ENCODE measurements at places on chromosomes 3 and 15.

- DNase-seq: no peak
Observed at GRCh38 chr3:51916418-51916817, 13.3 kb upstream of the IQCF1 start.

DNA sequence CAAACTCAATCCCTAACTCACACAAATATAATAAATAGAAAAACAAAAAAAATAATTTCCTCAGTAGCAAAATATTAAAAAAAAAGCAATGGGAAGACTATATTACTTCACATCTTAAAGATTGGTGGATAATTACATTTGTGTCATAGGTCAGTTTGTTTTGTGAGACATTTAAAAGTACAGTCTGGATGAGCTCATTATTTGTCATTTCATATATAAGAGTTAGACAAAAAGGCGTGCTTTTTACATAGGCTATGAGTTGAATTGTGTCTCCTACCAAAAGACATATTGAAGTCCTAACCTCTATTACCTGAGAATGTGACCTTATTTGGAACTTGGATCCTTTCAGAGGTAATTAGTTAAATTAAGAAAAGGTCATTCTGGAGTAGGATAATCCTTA, 710.1 kb upstream of the CBLB start:
- DNase-seq: no peak

GRCh38 chr15:65833501-65834205, 35.6 kb upstream of the RAB11A start:
- DNase-seq: no peak

DNA sequence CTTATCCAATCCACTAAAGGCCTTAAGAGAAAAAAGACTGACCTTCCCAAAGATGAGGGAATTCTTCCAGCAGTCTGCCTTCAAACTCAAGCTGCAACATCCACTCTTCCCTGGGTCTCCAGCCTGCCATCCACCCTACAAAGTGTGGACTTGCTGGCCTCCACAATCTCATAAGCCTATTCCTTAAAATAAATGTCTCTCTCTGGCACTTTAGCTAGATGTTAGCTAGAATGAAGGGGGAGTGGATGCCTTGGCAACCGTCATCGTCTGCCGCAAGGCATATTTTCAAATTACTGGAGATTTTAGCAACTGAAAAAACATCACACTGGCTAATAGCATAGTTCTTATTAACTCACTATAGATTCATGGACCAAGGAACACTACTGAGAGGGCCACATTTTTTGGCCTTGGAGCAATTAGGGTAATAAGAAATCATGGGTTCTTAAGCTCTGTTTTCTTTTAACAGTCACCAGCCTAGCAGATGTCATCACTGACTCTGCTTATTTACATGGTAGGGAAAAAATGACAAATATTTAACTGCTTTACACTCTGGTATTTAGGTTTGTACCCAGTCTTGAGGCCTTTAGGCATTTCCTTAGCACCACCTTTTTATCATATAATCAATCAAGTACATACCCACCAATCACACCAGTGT, 245.3 kb downstream of the MYRIP start:
- DNase-seq: no peak

DNA sequence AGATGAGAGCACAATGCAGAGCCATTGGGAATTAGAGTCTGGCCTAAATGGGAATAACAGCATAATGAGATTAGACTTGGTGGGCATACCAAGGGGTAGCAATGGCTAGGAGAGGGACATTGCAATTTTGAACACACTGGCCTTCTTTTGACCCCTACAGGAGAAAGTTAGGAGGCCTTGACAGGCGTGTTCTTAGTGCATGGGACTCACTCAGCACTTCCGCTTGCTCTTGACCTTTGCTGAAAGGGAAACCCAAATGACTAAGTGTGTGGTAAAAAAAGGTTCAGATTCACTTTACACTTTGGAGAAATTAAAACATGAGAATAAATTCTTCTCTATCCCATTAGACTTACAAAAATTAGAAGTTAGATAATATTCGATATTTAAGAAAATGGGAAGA, 317.4 kb downstream of the DIPK2A start:
- DNase-seq: no peak

GRCh38 chr3:185920184-185920583, 17.6 kb downstream of the TRA2B start:
- no peak for DNase-seq

GRCh38 chr3:116164039-116164438, 281.2 kb downstream of the LSAMP start:
- no peak for DNase-seq

- DNase-seq: no peak
Observed at GRCh38 chr3:66153481-66154443, 67.0 kb upstream of the SLC25A26 start.

- DNase-seq: no peak
Observed at GRCh38 chr3:136994772-136995516, 37.2 kb downstream of the IL20RB start.

DNA sequence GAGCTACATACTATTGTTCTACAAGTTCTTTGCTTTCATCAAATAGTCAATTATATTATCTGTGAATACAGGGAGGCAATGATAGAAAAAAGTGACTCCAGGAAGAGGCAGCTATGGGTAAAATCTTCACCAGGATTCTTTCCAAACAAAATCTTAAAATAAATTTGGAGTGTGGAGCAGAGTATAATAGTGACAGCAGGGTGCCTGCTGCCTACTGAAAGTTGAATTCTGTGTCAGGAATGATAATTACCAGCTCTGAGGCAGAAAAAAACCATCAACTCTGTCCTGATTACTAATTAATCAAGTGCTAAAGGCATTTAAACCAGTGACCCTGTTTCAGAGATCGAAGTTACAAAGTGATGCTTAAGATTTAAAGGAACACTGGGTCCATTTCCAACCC, 148.0 kb downstream of the DIPK2A start:
- DNase-seq: no peak

DNA sequence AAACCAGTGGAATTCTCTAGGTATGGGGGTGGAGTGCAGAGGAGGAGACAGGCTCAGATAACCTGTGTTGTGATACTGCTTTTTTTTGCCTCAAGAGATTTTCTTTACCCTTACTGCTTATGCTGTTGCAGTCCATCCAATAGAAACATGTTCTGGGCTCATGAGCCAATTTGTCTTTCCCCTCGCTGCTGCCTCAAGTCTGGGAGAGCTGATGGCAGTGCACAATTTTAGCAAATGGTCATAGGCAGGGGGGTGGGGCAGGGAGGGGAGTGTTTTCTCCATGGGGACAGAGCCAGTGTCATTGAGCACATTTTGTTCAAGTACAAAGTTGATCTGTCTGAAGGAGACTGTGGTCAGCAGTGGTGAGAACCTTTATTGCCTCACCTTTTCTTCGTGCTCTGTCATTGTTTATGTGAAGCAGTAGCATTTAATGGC, 134.9 kb downstream of the MBNL1 start:
- no peak for DNase-seq

DNA sequence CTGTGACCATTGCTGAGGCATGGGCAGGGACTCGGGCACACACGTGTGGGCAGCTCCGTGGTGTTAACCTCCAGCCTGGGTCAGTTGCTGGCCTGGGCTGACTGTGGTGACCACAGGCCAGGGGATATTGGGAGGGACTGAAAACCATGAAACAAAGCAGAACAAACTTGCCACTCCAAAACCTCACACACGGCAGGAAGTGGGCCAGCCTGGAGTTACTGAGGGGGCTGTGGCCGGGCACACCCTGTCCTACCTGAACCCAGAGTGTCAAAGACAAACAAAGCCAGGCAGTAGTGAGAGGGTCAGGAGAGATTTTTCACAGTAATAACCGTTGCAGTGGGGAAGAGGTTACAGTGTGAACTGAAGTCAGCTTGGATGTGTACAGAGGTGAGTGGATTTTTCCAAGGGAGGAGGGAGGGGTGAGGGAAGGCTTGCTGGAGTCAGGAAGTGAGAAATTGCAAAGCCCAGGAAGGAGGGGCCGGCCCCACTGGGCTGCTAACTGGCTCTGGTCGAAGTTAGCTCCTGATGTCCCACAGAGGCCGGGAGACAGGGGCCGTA, 40.0 kb upstream of the ATP10A start:
- DNase-seq: no peak

- no peak for DNase-seq
Observed at GRCh38 chr15:58212909-58213526, 74.8 kb downstream of the AQP9 start.

DNA sequence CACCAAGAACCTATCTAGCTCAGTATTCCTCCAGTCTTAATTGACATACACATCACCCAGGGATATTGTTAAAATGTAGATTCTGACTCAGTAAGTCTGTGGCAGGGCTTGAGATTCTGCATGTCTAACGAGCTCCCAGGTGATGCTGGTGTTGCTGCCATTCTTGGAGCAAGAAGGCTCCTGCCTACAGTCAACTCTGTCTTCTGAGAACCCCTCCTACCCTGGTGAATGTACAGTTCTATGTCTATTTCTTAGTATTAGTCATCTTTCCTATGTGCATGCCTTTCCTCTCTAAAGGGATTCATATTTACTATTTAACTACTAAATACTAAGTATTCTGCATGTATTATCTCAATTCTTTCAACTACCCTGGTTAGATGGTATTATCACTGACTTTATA, 268.7 kb downstream of the EDEM1 start:
- no peak for DNase-seq

DNA sequence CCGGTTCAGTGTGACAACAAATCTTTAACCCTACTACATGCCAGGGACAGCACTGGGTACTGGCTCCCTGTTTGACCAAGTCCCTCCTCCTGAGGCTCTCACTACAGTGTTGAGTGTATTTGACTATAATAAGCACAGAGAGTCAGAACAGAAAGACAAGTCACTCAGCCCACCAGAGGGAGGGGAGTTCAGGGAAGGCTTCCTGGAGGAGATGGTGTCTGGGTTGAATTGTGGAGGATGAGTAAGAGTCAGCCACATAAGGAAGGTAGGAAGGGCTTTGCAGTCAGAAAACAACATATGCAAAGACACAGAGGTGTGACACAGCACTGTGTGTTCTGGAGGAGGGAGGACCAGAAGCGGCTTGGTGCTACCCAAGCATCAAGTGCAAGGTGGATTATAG, 17.7 kb downstream of the MEGF11 start:
- no peak for DNase-seq

DNA sequence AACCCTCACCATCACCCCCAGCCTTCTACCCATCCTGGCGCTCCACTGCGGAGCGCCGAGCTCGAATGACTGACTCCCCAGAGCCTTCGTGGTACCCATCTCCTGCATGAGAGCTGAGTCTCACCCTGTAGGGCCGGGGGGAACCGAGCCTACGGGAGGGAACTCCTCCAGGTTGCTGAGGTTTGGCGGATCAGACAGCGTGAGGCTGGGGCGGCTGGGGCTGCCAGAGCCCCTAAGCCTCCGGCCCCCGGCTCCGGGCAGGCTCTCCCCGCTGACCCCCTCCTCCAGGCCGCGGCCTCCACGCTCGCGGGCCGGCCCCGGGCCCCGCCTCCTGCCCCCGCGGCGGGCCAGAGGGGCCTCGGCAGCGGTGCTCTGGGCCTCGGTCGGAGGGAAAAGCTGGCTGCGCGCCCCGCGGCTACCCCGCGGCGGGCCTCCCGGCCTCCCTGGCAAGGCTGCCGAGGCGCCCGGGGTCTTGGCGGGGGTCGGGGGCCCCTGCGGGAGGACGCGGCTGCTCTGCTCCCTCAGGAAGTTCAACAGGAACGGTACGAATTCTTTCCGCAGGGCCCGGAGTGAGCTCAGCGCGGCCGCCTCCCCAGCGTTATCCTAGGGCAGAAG, 643 bp downstream of the CDAN1 start:
- peak; percentile 39 for DNase-seq

GRCh38 chr15:80081390-80081789, 21.9 kb downstream of the ZFAND6 start:
- DNase-seq: no peak

- DNase-seq: no peak
Observed at GRCh38 chr3:111725706-111726105, 130.6 kb upstream of the ZBED2 start.

GRCh38 chr15:100348578-100348977, 6.8 kb upstream of the ADAMTS17 start:
- DNase-seq: no peak

GRCh38 chr3:115785782-115786181, 162.5 kb downstream of the GAP43 start:
- no peak for DNase-seq

DNA sequence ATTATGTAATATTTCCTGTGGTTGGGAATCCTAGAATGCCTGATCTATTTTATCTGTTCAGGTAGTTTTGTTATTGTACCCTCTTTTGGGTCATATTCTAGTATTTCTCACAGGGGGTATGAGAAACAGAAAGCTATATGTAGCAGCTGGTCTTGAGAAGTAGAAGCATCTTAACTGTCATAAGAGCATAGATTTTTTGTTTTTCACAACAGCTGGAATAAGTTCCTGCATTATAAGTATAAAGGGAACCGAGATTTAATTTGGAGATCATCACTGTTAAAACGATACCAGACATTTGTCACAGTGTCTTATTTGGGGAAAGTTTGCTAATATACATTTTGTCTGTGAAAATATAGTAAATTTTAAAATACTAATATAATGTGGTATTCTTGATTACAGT, 4.8 kb downstream of the RAP2B start:
- DNase-seq: no peak

DNA sequence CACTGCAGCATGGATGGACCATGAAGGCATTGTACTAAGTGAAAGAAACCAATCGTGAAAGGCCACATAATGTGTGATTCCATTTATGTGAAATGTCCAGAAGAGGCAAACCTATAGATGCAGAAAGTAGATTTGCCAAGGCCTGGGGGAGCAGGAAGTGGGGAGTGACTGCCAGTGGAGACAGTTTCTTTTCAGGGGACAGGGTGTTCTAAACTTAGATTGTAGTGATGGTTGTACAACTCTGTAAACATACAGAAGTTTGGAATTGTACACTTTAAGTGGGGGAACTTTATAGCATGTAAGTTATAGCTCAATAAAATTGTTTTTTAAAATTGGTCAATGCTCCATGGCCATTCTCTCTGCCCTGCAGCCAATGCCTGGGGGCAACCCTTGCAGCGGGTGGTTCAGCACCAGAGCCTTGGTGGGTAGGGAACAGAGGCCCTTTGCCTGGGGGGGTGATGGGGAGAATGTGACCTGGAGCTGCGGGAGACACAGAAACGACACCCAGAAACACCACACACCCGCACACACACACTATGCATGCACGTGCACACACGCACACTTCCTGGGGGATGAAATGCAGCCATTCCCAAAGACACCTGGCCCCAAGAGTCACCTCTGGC, 43.1 kb downstream of the DNAJB8 start:
- DNase-seq: no peak

- no peak for DNase-seq
Observed at GRCh38 chr3:175731543-175731942, 872.4 kb downstream of the NAALADL2 start.

- no peak for DNase-seq
Observed at GRCh38 chr3:31423482-31423881, 109.2 kb upstream of the STT3B start.

Measured in HuH-7.5 (cell line).